Stimulated activated CD8-positive, alpha-beta memory T cell treated with anti-CD3 and anti-CD28 coated beads, Interleukin-7, amount 100 ng/mL, for 1 hour (primary cell): ENCODE measurements at places on chromosomes 16 and 17.

- no peak for DNase-seq
Observed at GRCh38 chr17:58308173-58308984, 20.2 kb downstream of the TSPOAP1 start.

DNA sequence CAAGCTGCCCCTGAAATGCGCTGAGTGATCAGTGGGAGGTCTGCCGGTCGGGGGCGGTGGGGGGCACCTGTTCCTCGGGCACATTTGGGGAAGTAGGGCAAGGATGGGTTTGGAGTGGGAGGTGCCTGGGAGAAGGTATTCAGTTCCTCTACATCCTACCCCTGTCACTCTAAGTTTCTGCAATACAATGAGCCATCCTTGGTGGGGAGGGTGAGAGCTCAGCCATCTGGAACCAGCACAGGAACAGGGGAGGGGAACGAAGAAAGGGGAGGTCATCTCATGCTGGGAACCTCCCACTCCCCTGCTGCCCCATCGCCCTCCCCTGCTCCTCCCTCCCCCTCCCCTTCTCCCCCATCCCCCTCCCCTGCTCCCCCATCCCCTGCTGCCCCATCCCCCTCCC is 4.2 kb downstream of the DPH1 start:
- no peak for DNase-seq

DNA sequence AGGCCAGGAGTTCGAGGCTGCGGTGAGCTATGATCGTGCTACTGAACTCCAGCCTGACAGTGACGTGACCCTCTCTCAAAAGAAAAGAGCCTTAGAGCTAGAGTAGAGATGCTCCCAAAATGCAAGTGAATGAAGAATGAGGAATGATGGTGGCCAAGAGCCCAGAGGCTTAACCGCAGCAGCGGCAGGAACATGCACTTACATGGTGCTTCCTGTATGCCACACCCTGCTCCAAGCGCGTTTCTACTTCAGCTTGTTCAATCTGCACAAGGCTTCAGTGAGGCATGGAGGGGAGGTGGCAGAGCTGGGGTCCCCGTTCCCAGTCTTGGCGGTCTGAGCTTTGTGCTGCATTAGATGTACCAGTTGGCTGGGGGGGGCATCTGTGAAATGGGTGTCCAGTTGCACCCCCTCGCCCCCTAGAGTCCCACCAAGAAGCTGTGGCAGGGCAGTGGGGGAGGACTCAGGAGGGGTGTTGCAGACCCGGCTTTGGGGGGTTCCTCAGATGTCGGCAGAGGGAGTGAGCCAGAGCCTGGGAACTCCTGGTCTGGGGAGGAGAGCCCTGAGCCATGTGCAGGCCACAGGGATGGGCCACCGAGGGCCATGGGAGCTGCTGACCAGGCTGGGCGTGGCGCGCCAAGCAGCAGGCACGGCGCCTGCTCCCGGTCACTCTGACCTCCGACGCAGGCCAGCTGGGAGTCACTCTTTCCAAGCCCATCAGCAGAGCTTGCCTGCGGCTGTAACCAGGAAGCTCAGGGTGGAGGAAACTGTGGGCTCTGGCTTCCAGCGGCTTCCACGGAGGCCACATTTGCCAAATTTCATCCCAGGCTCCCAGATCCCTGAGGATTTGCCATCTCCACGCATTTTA is 260.1 kb downstream of the PARN start:
- DNase-seq = no peak

DNA sequence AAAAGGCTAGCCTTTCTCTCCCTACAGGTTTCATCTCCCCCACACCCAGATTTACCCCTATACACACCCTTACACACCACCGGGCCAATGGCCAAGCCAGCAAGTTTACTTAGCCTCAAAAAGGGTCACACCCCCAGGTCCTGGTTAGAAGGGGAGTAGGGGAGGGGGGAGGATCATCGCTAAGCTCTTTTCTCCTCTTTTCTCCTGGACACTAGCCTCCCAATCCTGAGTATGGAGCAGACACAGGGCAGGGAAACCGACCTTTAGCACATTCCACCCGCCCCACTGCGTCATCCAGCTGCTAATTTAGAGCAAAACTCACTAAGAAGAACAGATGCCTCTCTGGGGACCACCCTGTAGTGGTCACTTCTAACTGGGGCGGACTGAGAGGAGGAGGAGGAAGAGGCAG is 4.4 kb downstream of the ACLY start:
- no peak for DNase-seq

DNA sequence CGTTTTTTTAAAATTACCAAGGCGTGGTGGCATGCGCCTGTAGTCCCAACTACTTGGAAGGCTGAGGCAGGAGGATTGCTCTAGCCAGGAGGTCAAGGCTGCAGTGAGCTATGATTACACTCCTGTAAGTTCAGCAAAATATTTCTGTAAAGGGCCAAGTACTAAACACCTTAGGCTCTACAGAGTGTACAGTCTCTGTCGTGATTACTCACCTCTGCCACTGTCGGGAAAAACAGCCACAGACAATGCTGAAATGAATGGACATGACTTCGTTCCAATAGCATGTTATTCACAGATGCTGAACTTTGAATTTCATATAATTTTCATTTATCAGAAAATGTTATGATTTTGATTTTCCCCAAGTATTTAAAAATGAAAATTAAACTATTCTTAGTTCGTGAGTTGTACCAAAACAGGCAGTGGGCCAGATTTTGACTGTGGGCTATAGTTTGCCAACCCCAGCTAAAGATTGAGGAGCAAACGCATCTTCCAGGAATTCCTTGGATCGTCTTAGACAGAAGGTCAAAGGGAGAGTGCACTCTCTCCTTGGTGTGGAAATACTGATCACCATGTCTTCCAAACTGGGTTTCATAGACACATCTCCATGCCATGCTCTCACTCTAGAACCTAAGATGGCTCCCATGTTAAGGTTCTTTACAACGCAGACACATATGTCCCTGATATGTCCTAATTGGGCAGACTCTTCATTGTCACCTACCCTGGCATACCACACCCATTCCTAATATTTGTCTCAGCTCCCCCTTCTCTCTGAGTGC is 89.5 kb downstream of the MARF1 start:
- no peak for DNase-seq

DNA sequence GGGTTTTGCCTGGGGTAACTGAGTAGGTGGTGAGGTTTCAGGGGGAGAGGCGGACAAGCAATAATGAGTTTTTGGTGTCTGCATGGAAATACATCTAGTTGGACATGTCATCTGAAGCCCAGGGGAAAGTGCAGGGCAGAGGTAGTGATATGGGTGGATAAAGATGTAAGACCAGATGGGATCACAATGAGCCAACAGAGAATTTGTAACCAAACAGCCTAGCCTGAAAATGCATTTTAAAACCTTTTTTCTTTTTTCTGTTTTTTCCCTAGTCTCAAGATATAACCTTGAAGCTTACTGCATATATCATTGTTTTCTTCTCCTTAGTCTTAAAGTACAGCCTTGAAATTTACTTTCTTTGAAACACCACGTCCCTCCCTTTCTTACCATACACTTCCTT is 3.7 kb upstream of the ZNF19 start:
- DNase-seq = no peak

GRCh38 chr17:41651625-41652460 is 27.5 kb upstream of the KRT17 start:
- no peak for DNase-seq

DNA sequence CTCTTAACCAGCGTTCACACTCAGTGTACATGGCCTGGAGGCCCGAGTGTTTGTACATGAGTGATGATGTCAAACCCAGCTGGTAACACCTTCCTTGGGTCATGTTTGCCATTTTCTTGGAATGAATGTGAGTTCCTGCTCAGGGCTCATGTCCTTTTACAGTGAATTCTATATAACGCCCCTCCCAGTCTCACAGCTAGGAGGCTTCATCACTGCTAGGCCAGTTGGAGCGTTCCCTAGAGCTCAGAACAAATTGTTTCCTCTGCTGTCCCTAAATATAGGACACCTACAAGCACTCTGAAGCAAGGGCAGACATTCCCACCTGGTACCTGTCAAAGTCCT is 5.5 kb downstream of the TIMM22 start:
- DNase-seq = no peak

DNA sequence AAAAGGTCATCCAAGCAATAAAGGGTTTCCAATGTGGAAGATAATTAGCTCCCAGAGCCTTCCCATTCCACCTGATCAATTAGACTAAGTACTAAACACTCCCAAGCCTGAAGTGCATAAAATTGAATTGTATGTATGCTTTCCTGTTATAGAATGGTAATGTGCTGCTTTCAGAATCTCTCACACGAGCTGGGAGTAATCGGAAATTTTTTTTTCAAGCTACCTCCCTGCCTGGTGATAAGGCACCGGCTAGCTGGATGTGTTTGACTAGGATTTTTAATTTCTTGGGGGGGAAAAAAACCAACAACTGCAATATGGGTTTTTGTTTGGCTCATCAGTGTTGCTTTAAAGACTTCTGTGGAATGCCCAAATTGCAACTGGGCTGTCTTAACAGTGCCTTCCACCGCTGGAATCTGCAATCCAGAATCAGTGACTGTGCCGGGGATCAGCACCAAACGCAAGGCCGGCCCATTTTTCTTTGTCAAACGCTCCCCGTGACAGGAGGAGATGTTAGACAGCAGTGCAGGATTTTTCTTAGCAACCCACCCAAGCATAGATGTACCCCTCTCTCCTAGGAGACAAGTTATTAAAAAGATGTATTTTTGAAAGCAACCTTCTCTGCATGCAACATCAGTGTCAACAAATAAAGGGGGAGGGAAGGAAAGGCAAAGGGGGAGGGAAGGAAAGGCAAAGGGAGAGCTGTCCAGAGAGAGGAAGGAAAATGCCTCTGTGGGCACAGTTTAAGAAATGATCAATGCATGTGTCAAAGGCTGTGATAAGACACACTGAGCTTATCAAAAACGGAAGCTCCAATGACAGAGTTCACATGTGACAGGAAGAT is 387.2 kb downstream of the NPIPA8 start:
- DNase-seq = no peak

DNA sequence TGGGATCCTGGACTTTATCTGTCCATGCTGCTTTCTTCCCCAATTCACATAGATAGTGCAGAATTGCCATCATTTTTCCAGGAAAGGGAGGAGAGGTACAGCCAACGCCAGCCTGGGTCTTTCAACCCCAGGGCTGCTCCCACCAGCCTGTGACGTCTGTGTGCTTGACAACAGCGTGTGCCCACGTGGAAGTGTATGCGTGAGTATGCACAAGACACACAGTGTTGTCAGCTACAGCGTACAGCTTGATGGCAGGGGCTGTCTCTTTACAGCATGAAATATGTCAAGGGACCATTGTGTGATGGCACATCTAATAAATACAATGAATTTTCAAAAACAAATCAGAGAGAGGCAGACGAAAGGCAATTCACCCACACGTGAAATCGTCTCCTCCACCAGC is 62.3 kb downstream of the GSG1L start:
- DNase-seq = no peak

DNA sequence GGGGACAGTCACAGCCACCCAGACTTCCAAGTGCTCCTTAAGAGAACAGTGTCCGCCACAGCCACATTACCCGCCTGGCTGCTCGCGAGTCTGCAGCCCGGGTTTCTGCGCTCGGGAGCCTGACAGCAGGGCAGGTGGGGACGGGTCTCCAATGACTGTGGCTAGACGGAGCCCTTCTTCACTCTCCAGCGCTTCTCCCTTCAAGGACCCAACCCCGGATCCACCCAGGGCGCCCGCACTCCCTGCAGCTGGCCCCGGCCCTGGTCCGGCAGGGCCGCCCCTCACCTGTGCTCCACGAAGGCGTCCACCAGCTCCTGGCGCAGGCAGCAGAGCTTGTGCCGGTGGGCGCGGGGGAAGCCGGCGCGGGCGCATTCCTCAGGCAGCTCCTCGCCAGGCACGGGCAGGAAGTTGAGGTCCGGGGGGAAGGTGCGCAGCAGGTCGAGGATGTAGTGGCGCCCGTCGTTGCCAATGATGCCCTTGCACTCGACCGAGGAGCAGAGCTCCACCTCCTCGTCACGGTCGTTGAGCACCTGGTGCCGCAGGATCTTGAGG is 13.9 kb downstream of the CLUH start:
- DNase-seq = no peak
